Testis (tissue), 5 donors: ENCODE measurements at places on chromosomes 3 and 15.

DNA sequence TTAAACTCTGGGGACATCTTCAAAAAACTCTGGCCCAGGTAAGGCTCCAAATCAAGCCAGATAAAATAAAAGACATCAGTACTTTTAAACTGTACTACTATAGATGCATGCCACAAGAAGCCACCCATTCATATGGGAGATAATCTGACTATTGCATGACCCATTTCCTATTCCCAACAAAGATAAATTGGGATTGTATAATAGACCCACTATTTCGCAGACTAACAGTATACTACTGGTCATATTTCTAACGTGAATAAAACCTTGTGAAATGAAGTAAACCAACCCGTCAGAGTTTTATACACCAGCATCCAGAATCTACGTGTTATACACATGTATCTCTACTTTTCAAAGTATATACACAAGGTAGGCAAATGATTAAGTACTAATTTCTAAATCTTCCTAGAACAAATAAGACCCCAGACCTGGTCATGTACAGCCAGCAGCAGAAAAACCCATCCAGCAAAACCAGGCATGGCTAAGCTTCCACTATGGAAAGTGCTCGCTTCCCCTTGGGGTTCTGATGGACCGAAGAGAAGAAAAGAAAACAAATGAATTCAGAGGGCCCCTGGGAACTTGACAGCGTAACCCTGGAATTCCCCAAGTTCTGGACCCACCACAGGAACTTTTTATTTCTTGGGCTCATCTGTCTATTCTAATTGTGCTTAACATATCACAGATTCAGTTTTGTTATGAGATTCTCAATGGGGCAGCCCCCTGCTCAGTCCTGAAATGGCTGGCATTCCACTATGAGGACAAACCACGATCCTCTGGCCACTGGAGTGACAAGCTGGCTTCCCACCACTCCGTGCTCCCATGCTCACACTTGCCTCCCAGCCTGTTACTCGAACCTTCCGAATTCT lies 69.1 kb downstream of the MB21D2 start:
- DNase-seq = no peak

- DNase-seq = peak; percentile 38
Observed at GRCh38 chr3:22988566-22988965, 214.6 kb upstream of the UBE2E2 start.

DNA sequence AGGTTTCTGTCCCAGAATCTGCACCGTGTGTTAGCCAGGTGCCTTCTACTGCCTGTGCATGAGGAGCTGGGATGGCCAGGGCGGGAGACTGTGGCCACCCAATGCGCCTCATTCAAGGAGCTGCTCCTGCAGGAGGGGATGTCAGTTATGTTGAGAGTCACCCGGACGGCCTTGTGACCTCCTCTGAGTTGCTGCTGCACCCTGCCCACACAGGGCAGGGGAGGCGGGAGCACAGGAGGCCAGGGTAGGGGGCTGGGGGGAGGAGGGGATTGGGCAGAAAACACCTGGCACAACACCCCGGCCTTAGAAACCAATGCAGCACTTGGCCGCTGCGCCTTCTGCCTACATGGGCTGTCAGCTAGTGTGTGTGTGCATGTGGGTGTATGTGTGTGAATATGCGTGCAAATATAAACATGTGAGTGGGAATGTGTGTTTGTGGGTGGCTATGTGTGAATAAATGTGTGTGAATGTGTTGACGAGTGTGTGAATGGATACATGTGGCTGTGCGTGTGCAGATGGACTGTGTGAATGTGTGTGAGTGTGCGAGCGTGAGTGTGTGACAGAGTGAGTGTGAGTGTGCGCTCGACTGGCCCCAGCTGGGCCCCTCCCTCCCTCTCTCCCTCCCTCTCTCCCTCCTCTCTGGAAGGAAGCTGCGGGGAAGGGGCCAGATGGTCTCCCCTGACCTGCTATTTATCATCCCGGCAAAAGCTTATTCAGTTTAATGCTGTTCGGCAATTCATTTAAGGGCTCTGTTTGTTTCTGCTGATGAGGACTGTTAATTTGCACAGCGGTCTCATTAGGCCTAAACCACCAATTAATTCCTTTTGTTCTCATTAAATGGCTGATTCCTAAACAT lies 106.9 kb downstream of the TLE3 start:
- DNase-seq = no peak

DNA sequence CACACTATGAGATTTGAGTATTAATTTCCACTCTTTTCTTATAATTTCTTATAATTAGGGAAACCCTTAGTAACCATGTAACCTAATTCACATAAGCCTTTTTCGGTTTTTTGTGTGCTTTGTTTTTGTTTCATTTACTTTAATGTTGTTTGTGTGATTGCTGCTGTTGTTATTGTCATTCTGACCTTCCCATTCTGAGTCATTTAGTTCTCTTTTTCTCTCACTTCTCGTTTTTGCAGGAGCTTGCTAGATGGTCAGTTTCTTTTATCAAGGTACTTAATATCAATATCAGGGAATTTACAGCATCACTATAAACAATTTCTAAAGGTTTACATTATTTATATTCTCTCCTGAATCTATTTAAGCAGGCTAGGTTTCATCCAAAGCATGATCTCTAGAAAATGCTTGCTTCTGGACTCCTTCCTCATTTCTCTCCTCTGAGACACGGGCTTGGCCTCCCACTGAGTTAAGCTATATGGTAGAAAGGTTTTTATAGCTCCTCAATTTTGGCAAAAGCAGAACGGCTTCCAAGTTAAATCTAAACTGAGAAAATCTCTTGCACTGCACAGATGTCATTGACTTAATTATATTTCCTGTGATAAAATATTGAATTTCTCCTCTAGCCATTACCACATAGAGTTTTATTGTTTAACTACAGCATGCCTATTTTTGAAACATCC lies 534.2 kb downstream of the NSUN3 start:
- DNase-seq = no peak

- DNase-seq = no peak
Observed at GRCh38 chr3:136377508-136377907, 127.4 kb downstream of the PCCB start.
